K562 (cell line): ENCODE measurements at places on chromosomes 13 and 19. TPM values are rescaled to one million over a fixed set of nuclear protein-coding genes. Genes with fewer than 3 reads are reported as not detected.
A peak's percentile ranks its signal among the peaks of the same experiment; 100 is the strongest.

The ADAT3 gene
- 9.2 and 10.2 TPM in 2 replicates for polyA plus RNA-seq

GRCh38 chr19:15452111-15453047 lies 2.6 kb upstream of the WIZ start:
- peaks cover 60% of the 10 kb centered on the region for H3K4me1 ChIP-seq
- 0 out of 3 replicates have a peak overlapping the region, but pooled peaks have one; percentile 34 for H3K27ac ChIP-seq
- DNase-seq: peak; percentile 99
- no peaks in the 10 kb centered on the region for H3K36me3 ChIP-seq
- no peaks in the 10 kb centered on the region for H3K27me3 ChIP-seq
- H3K4me3 ChIP-seq: peak overlapping the region; percentile 25

The FCER2 gene
- not detected in 2 replicates for polyA plus RNA-seq

DNA sequence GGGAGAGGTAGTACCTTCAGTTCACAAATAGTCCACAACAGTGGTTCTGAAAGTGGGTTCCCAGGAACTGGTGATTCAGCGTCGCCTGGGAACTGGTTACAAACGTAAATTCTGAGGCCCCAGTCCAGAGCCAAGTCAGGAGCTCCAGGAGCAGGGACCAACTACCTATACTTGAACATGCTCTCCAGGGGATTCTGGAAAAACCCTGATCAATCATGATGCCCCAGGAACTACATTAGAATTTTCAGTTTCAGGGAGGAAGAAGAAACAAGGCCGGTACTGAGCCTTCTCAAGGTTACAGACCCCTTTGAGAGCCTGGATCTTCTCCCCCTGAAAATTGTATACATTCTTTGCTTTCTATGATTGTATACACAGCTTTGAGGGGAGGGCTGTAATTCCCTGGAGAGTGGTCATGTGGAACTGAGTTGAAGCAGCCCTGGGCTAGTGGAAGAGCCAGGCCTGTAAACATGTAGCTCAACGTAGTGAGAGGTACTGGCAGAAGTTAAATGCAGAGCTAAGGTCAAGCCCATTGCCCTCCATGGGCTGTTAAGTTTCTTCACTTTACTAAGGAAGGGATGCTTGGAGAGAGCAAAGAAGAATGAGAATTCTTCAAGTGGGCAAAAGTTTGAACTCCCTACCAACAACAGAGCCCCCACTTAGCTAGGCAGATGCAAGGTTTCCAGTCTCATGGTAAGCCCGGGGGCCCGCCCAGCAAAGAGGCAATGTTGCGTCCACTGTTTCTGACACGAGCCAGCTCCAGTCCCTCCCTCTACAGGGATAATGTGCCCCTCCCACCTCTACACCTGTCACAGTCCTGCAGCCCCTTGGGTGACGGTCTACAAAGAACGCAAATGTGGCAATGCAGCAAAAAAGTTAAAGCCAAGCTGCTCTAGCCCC lies 17.0 kb downstream of the DOCK9 start:
- H3K27me3 ChIP-seq: no peaks in the 10 kb centered on the region
- no peak overlapping the region for H3K27ac ChIP-seq
- no peaks in the 10 kb centered on the region for H3K36me3 ChIP-seq
- DNase-seq: no peak
- no peak overlapping the region for H3K4me3 ChIP-seq
- H3K4me1 ChIP-seq: peaks cover 7% of the 10 kb centered on the region; the same call in 1 of the 2 replicates

- H3K27ac ChIP-seq: no peak overlapping the region
- H3K4me1 ChIP-seq: no peaks in the 10 kb centered on the region
- H3K36me3 ChIP-seq: no peaks in the 10 kb centered on the region
- no peak for DNase-seq
- no peaks in the 10 kb centered on the region for H3K27me3 ChIP-seq
Measured at GRCh38 chr13:81987677-81988357, 1646.9 kb upstream of the SPRY2 start.

DNA sequence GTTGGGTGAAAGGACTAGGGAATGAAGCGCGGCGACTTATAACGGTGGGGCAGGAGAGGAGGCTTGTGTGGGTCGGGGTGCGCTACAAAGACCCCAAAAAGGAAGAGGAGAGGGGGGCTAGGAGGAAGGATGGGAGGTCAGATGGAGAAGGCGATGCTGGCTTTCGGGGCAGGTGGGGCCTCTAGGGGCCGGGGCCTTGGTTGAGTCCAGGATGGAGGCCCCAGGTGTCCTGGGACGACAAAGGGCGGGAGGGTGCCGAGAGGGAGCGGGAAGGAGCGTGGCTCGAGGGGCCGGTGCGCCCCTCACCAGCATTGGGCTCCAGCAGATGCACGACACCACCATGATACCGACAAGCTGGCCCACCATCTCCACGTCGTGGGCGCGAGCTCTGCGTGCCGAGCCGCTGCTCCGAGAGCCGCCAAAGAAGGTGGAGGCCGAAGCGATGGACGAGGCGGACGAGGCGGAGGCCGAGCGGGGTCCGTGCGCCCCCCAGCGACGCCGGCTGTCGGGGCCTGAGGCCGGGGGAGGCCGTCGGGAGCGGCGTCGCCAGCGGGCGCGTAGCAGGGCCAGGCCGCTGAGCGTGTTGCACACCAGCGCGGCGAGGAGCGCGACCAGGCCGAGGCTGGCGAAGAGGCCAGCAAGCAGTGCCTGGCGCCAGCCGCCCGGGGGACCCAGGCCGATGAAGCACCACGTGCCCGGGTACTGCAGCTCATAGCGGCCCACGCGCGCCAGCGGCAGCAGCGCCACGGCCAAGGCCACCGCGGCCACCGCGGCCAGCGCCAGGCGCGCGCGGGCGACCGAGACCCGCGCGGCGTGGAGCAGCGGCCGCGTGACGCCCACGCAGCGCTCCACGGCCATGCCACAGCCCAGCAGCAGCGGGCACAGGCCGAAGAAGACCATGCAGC lies 1.8 kb downstream of the PTGER1 start:
- no peak for DNase-seq
- peaks cover 12% of the 10 kb centered on the region for H3K4me1 ChIP-seq
- H3K36me3 ChIP-seq: peaks cover 39% of the 10 kb centered on the region; the same call in 2 of the 3 replicates
- no peak overlapping the region for H3K27ac ChIP-seq
- H3K4me3 ChIP-seq: no peak overlapping the region

The KLK3 gene
- not detected in 2 replicates for polyA plus RNA-seq

- no peak overlapping the region for H3K27ac ChIP-seq
- H3K4me3 ChIP-seq: no peak overlapping the region
- no peak for DNase-seq
- H3K27me3 ChIP-seq: no peaks in the 10 kb centered on the region
- peaks cover 62% of the 10 kb centered on the region for H3K36me3 ChIP-seq
Measured at GRCh38 chr19:5947435-5947834, 30.5 kb downstream of the RANBP3 start.

The SYNGR4 gene
- polyA plus RNA-seq: 0.07 TPM in 1 of 2 replicates, not detected in the other

DNA sequence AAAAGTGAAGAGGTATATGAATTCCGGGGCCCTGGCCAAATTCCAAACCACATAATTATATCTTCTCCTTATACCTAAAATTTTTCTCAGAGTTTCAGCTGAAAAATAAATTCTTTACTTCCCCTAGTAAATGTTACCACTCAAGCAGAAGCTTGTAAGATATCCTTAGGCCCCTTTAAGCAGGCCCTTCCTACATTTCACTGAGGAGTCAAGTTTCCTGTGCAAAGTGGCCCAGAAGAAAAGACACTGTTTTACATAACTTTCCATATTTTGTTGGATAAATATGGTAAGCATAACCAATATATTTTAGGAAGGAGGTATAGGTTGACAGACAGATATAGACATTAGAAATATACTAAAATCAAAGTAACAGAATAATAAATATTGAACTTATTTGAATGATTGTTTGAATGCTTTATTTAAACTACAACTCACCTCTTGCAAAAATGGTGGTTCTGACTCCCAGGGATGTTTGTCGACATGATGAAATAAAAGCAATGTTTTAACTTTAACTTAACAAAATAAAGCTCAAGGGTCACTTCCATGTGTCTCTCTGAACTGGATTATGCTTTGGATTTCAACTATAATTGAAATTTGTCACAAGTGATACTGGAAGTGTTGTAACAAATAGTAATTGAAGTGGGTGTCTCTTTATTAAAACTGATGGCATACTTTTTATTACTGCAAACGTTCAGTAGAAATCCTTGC lies 141.2 kb downstream of the SPRY2 start:
- no peak for DNase-seq
- H3K4me1 ChIP-seq: no peaks in the 10 kb centered on the region
- H3K27me3 ChIP-seq: no peaks in the 10 kb centered on the region
- no peaks in the 10 kb centered on the region for H3K36me3 ChIP-seq
- H3K4me3 ChIP-seq: no peak overlapping the region

DNA sequence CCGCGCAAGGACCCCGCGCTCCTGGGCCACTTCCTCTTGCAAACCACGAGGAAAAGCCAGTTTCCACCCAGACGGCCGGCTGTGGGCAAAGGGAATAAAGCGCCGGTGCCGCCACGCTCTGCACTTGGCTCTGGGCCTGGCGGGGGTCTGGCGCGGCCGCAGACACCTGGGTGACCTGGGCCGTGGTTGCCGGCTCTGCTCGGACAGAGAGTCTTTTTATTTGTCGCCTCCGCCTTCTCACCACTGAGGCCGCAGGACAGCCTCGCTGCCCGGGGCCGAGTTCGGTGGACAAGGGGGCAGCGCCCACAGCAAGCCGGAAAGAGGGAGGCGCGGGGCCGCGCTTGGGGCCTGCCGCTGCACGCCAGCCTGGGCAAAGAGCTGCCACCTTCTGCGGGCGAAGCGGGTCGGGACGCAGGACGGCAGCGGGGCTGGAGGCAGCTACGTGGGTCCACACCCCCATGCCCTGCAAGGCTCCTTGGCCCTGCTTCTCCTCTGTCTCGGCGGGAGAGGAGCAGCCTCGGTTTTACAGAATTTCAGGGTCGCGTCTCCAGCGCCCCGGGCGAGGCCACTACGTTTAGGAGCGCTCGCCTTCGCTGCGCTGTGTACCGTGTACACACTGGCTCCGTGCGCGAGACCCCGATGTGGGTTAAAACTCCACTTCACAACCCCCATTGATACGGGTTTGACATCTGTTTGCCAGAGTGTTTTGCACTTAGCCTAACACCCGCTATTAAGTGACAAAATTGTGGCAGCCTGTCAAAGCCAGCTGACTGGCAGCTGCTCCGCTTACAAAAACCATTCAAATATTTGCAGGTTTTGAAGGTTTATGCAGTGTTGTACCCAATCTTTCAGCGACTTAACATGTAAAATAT lies 13.0 kb upstream of the SOX1 start:
- H3K27me3 ChIP-seq: peaks cover 5% of the 10 kb centered on the region; the same call in 2 of the 3 replicates
- DNase-seq: no peak
- H3K4me1 ChIP-seq: peaks cover 9% of the 10 kb centered on the region
- no peak overlapping the region for H3K27ac ChIP-seq
- no peak overlapping the region for H3K4me3 ChIP-seq
- H3K36me3 ChIP-seq: no peaks in the 10 kb centered on the region

DNA sequence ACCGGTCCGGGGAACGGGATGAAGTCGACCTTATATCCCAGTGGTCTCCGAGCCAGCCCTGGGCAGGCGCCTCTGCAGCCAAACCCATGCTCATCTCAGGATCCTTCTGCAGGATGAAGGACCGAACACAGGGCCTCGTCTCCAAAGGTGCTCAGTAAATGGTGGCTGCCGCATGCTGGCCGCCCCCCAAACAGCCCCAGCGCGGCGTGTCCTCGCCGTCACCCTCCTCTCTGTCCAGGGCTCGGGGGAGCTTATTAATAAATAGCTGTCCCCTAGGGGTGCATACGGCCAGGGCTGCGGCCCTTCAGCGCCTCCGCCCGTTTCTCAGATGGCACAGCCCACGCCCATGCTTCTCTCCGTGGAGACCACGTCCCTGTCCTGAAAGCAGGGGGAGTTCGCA lies 32.6 kb upstream of the SPACA7 start:
- H3K27ac ChIP-seq: no peak overlapping the region
- no peak for DNase-seq
- H3K4me3 ChIP-seq: no peak overlapping the region
- no peaks in the 10 kb centered on the region for H3K36me3 ChIP-seq
- H3K4me1 ChIP-seq: no peaks in the 10 kb centered on the region
- H3K27me3 ChIP-seq: peaks cover 9% of the 10 kb centered on the region; the same call in 1 of the 3 replicates

The GPR183 gene
- 1.9 and 2.5 TPM in 2 replicates for polyA plus RNA-seq

The FGF22 gene
- 1.6 and 2.2 TPM in 2 replicates for polyA plus RNA-seq

DNA sequence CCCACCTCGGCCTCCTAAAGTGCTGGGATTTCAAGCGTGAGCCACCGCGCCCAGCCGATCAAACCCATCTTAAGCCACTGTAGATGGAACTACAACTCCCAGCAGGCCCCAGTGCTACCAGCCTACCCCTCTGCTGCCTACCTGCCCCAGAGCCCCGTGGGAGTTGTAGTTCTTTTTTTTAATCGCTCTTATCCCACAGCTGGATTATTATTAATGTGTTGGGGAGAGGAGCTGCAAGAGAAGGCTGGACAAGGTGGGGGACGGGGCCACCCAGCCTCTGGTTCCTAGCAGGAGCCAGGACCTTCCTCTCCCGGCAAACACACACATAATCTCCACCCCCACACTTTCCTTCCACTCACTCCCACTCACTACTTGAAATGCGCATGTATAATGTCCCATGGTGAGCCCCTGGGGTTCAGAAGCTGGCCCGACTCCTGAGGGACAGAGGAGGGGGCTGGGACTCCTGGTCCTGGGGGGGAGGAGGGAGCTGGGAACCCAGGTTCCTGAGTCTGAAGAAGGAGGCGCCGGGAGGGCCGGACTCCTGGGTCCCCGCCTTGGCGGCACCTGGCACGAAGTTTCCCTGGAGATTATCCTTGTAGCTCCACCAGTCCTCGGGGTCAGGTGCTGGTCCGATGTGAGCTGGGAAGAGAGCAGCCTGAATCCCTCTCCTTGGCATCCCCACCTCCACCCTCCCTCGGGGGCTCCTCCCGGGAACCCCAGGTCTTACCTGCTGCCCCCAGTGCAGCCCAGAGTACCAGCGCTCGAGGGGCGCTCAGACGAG lies 958 bp downstream of the CA11 start:
- no peak overlapping the region for H3K27ac ChIP-seq
- H3K36me3 ChIP-seq: no peaks in the 10 kb centered on the region
- peak overlapping the region; percentile 56 for H3K4me3 ChIP-seq
- H3K4me1 ChIP-seq: peaks cover 21% of the 10 kb centered on the region; the same call in 2 of the 3 replicates

DNA sequence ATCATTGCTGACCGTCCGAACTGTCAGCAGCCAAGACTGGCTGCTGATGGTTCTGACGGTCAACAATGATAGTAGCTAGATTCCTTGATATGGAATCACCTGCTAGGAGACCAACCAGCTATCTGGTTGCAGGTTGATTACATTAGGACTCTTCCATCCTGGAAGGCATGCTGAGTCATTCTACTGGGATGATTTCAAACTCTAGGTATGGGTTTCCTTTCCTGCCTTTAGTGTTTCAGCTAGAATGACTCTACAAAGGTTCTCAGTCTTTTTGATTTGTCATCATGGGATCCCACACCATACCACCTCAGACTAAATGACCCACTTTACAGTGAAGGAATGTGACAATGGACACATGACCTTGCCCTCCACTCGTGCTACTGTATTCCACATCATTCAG lies 138.1 kb upstream of the KL start:
- H3K27ac ChIP-seq: no peak overlapping the region
- H3K4me3 ChIP-seq: no peak overlapping the region
- no peak for DNase-seq
- no peaks in the 10 kb centered on the region for H3K27me3 ChIP-seq
- no peaks in the 10 kb centered on the region for H3K4me1 ChIP-seq

The CYP4F2 gene
- polyA plus RNA-seq: 0.37 and 0.82 TPM in 2 replicates

The CDX2 gene
- polyA plus RNA-seq: not detected in 2 replicates

- no peaks in the 10 kb centered on the region for H3K36me3 ChIP-seq
- H3K4me1 ChIP-seq: no peaks in the 10 kb centered on the region
- H3K27ac ChIP-seq: no peak overlapping the region
- no peaks in the 10 kb centered on the region for H3K27me3 ChIP-seq
Measured at GRCh38 chr13:49608651-49609331, 19.5 kb upstream of the ARL11 start.

The MTUS2 gene
- polyA plus RNA-seq: 0.13 and 0.28 TPM in 2 replicates

The ZNF844 gene
- polyA plus RNA-seq: 0.98 and 1.5 TPM in 2 replicates
